ENCODE measurements at places on chromosomes 1 and 21.
A peak's percentile ranks its signal among the peaks of the same experiment; 100 is the strongest.

DNA sequence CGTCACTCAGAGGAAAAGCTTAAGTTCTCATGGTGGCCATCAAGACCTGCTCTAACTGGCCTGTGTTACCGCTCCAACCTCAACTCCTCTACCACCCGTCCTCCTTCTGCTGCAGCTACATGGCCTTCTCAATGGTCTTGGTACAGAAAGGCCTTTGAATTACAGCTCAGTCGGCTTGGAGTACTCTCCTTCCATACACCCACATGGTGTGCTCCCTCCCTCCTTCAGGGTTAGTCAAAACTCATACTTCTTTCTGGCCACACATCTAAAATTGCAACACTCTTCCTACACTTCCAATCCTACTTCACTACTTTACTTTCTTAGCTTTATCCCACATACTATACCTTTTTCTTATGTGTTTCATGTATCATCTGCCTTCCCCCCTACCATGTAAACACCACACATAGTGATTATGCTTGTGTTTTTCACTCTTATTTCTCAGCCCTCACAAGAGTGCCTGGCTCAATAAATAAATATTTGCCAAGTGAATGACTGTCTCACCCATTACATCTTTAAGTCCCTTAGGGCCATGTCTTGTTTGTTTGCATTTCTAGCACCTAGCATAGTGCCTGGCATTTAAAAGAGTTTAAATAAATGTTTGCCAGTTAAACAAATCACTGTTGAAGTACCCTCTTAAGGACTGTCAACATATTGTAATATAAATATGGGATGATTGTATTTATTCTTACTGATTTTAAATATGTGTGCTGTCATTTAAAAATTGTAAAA is 37.6 kb upstream of the HMCN1 start:
- DNase-seq, result no peak

DNA sequence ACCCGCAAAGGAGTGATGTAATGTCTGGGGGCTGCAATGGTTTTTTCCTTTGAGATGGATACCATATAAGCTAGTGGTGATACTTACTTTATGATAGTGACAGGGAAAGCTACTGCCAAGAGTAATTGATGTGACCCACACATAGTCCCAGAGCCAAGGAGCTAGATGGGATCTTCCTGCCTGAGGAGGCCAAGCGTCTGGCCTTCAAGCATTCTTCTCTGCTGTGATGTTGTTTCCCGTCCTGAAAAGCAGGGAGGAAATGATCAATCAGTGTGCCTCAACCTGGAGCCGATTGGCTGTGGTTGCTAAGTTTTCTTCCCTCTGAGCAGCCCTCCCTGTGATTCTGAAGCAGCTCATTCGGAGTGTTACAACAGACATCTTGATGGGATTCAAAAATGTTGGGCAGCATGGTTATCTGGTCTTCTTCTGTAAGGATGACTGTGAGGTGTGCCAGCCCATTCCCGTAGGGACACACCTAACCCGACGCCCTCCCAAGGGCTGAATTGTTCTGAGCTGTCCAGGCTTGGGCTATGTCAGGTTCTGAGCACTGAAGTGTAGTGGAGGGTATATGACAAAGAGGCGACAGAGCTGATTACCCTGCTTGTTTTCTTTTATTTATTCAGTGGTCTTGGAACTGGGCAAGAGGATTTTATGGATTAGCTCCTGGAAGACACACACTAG is 56.7 kb downstream of the UCK2 start:
- DNase-seq, result no peak

GRCh38 chr1:16988210-16988609 is 7.8 kb upstream of the MFAP2 start:
- no peak for DNase-seq

DNA sequence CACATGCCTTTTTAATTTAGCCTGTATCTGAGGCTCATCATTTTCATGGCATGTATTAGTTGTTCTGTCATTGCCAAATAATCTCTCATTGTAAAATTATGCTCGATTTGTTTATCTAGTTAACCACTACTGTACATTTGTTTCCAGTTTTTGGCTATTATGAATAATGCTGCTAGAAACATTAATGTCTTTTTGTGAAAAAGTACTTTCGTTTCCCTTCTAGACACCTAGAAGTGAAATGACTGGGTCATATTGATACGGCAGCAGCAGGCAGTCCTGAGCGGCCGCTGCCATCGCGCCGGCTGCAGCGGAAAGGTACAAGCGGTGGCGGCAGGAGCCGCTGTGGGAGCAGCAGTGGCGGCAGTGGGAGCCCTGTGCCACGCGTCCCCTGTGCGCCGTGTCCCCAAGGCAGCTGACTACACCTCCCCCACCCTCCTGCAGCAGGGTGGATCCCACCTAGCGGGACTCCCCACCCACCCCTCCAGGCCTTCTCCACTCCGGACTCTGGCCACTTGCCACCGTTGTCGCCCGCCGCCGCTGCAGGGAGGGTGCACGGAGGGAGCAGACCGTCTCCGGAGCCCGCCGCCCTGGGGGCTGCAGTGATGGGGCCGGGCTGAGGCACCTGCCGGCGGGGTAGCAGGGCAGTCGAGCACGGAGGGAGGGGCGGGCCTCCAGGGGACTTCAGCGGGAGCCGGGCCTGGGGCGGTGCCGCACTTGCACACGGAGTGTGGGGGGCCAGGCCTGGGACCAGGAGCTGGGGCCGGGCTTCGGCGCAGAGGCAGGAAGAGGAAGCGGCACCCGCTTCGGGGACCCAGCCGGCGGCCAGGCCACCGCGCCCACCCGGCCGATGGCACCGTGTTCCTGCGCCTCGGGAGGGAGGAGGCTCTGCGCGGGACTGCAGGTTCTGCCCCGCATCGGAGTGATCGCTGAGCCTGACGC is 66.8 kb upstream of the RGS7 start:
- DNase-seq, result peak; percentile 54

DNA sequence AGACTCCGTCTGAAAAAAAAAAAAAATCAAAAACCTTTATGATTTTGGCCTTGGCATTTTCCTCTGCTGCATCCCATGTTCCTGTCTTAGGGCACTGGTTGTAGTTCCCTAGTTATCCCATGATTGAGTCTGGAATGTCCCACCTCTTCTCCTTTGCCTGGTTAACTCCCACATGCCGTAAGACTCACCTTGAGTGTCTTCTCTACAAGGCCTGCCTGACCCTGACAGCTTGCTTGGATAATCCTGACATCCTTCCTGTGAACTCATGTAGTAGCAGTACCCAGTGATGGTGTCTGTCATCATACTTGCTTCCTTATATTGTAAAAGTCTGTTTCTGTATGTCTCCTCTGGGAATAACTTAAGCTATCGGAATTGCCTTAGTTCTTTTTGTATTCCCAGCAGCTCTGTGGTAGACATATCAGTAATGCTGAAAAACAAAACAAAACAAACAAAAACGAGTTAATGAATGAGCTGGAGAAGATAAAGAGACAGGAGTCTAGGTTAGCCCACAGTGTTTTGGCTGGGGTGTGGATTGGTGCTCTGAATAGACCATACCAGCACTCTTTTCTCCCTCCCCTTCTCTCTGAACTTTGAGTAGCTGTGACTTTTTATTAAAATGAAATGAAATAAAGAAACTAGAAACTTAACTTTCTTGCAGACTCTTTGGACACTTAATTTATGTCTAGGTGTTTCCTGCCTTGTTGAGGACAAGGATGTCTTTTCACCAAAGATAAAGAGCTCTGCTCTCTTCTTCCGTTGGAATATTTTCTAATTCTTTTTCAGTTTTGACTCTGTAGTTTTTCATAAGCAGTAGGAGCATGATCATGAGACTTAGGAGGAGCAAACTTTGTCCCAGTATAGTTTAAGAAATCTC is 15.1 kb downstream of the NEK7 start:
- DNase-seq, result no peak

- DNase-seq, result no peak
Observed at GRCh38 chr1:48793863-48794262, 17.2 kb upstream of the BEND5 start.

DNA sequence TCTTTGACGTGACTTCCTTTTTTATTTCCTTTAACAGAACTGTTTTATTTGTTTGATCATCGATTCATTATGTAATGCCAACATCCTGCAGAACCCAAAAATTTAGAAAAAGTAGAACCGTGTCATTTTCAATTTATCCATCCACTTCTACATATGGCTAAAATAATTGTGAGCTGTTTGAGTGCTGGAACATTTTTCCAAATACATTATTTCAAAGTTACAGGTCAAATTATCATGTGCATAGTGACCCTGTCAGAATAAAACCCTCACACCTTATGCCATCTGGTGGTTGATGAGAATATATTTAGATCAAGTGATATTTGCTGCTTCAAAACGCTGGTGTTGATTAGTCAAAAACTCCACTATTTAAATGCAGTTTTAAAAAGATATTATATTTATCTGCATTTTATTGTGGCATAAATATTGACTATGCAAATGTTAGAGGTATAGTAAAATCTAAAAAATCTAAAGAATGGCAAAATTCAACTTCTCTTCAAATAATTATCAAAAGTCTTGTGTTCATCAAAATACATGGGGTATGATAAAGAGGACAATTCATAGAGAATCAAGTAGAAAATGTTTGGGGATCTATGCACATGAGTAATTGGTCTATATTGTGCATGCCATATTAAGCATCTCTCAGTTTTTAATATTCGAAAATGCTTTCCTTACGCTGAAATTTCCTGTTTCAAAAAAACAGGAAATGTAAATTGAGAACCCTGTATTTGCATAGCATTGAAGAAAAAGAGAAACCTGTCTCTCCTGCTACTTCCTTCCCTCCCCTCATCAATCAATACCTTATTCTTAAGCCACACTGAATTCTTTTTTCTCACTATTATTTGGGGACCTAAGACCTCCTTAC is 39.7 kb downstream of the UBE2U start:
- no peak for DNase-seq

DNA sequence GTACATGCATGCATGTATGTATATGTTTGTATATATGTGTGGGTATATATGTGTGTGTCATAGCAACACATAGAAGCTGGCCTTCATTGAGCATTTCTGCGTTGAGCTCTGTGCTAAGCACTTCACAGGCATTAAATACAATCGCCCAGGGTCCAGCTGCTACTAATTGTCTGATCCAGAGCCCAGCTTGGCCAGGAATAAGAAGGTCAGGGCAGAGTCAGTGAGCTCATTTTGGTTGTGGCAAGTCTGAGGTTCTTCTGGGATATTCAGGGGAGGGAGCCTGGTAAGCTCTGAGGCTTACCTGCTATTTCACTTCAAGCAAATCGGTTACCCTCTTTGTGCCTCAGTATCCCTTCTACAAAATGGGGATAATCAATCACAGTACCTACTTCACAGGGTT is 59.6 kb downstream of the FOXO6 start:
- DNase-seq, result no peak

DNA sequence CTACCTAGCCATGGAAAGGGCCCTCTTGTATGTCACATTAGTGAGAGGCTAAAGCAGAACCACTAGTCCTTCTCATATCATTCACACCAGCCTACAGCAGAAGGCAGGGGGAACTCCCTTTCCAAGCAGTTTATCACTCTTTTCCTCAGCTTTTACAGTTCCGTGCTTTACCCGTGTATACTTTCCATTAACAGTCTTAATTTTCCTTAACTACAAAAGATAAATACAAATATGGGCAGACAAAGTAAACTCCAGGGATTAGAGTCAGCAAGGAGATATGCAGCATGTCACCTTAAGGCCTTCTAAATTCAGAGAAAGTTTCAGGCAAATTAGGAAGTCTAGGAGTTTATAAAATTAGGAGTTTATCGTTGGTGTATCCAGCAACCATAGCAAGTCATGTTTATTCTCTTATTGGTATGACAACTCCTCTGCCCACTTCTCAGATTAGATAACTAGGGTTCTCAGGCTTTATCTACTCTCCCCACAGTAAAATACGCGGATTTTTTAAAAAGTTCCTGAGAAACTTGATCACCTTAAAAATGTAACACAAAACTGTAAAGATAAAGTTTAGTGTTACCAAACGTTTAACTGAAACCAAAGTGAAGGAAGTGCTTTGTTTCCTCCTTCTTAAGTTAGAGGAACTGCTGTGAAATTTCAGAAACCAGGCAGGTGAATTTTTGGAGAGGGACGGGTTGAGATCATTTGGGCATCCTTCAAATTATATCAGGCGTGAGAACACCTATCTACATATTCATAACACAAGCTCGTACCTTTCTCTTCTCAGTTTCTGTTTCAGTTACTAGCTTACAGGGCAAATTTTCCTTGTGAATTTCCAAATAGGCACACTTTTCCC is 42.7 kb upstream of the SLC19A2 start:
- no peak for DNase-seq

DNA sequence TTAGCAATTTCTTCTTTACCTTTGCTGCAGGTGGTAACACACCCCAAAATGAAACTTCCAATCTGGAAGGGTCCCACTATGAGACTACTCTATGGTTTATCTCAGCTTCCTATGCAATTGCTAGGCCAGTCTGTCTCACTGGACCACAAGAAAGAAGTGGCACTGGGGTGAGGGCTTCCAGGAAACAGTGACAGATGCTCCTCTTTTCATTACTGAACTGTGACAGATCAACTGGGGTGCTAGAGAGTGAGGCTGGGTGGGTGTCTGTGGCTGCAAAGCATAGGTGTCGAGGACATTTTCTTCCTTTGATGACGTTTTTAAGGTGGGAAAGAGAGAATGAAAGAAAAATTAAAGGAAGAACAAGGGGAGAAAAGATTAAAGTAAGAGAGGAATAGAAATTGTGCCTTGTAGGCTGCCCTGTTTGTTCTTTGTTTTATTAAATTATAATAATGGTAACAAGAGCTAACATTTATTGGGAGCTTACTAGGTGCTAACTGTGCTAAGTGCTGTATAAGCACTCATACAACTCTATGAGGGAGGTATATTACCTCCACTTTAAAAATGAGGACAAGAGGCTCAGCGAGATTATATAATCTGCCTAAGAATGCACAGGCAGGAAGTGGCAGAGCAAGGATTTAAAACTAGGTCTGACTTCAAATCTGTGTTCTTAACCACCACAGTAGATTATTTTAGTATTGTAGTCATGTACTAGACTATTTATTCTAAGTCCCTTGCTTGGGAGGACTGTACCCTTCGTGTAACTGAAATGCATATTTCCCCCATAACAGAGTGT is 27.8 kb upstream of the DMRTA2 start:
- DNase-seq, result no peak

DNA sequence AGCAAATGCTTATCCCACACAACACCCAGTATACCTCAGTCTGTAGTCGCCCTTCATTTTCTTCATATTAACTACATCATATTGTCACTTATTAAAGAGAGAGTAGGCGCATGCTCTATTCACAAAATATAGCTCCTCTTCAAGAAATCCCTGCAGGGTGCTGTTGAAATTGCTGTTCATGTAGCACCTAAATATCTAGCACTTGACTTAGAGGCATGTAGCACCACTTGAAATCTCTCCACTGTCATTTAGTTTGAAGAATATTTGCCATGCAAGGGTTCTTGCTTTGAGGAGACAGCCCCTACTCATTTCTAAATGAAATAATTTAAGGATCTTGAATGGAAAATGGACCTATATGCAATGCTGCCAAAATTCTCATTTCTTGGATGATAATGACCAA is 20.9 kb upstream of the LRRC8B start:
- no peak for DNase-seq

DNA sequence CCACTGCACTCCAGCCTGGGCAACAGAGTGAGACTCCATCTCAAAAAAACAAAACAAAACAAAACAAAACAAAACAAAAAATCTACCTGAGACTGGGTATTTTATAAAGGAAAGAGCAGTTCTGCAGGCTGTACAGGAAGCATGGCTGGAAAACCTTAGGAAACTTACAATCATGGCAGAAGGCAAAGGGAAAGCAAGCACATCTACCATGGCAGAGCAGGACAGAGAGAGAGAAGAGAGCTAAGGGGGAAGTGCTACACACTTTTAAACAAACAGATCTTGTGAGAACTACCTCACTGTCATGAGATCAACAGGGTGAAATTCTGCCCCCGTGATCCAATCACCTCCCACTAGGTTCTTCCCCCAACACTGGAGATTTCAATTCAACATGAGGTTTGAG is 198.3 kb upstream of the SAMSN1 start:
- no peak for DNase-seq
